ENCODE measurements at places on chromosomes 11 and 22.

GRCh38 chr22:46982635-46983034, 220.2 kb downstream of the TBC1D22A start:
- DNase-seq: no peak

DNA sequence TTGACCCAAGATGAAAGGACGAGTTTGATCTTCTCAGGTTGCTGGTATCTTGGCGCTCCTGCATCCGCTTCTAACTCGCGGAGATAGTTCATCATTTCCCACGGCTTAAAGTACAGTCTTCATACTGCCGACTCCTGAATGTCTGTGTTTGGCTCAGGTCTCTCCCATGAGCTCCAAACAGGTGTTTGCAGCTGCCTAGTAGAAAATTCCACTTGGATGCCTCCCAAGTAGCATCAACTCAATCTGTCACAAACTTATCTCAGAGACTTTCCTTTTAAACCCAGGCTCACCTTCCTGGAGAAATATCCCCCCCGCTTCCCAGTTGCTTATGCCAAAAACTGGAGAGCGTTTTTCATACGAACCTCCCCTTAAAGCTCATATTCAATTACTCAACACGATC, 986.5 kb downstream of the TBC1D22A start:
- DNase-seq: no peak

DNA sequence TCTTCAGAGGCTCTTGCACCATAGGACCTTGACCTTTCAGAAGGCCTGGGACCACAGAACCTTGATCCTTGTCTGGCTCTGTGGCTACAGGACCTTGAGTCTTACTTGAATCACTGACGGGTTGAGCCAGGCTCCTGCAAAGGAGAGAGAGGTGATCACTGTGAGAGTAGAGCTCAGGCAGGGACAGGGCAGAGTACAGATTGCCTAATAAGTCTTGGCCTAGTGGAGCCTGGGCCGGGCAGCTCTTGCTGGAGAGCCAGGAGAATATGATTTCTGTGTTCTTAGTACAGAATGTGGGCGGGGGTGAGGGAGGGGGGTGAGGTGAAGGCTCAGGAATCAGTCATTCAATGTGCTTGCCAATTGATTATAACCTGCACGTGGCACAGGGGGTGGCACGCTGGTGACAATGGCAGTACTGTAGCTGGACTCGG, 26.0 kb downstream of the SERPINH1 start:
- DNase-seq: no peak

- DNase-seq: no peak
Measured at GRCh38 chr11:29449281-29450074, 567.4 kb downstream of the KCNA4 start.
